RWPE2 (cell line): ENCODE measurements at places on chromosomes 12 and 14.

- DNase-seq: no peak
Observed at GRCh38 chr14:94145902-94146527, 16.6 kb upstream of the IFI27L2 start.

GRCh38 chr12:107131832-107132616 is 38.7 kb upstream of the CRY1 start:
- no peak for DNase-seq

GRCh38 chr12:225012-225411 is 11.1 kb upstream of the SLC6A12 start:
- DNase-seq: no peak

DNA sequence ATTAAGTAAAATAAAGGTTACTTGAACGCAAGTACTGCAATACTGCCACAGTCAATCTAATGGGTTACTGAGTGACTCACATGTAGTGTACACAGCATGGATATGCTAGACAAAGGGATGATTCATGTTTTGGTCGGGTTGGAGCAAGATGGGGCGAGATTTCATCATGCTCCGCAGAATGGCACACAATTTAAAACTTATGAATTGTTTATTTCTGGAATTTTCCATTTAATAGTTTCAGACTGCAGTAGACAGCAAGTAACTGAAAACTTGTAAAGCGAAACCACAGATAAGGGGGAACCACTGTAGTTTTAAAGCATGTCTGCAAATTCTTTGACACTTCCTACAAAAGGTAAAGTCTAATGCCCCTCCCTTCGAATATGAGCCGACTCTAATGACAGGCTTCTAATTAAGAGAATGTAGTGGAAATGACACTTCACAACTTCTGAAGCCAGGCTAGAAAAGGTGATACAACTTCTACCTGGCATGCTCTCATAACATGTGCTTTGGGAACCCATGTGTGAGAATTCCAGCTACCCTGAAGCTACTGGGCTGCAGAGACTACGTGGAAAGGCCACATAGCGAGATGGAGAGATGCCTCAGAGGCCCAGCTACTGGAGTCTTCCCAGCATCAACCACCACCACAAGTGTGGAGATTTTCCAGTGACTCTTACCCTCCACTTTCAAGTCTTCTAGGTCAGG is 13.9 kb upstream of the TCP11L2 start:
- no peak for DNase-seq

- no peak for DNase-seq
Observed at GRCh38 chr14:89196545-89196944, 220.5 kb downstream of the FOXN3 start.

GRCh38 chr12:10563966-10564365 is 49.4 kb downstream of the MAGOHB start:
- DNase-seq: no peak

DNA sequence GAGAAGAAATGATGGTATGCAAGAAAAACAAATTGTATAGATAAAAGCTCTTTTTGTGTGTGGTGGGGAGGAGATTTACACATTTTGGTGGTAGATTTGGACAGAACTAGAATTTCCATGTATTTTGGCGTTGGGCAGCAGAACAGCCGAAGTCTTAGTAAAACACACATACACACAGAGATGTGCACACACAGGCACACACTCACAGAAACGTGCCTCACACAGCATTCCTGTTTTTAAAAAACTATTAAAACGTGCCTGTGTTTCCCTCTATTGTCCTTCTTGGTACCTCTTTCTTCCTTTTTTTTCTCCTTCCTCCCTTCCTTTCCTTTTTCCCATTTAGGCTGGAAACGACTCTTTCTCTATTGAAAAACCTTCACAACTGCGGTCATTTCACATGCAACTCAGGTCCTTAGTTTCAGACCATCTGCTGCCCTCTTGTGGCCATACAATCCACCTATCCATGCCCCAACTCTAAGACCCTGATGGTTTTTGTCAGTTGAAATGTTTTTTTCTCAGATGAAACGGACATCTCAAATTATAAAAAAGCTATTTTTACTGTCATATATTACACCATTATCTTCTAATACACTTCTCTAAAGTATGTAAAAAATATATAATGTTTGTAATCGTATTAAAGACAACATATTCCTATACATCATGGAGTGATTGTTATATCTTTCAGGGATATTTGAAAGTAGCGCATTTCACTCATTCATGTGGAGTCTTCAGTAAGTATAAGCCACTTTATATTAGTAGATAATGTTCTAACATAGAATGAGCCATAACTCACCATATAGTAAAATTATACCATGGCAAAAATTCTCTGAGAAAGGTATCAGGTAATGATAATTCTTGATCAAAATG is 386.7 kb upstream of the NOVA1 start:
- DNase-seq: peak; percentile 49

DNA sequence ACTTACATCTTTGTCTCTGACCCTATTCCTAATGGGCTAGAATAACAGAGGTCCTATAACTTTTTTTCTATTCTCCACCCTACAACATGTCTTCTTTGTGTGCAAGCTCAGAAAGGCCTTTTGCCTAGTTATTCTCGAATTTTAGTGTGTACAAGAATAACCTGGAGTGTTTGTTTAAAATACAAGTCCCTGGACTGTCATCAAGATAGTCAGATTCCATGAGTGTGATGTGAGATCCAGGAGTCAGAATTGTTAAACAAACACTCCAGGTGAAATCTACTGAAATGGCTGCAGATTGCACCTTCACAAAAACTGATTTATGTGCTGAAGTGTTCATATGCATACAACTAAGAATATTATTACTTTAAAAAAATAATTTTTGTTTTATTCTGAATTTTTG is 114.4 kb upstream of the DIO2 start:
- DNase-seq: no peak

DNA sequence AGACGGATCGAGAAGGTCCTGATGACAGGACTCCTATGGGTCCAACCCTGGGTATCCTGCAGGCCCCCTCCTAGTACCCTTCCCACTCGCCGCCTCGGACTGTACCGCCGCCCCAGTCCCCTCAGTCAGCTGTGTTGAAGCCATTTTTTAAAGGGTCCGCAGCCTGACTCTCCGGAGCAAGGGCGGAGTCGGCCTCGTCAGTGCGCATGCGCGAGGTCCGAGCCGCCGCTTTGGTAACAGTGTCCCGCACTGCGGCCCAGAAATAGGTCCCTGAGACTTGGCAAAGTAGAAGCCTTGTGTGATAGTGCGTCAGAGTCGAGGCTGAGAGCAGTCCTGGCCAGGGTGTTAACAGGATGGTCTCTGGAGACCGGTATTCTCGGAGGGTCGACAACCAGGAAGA is 769.0 kb upstream of the ALG10B start:
- no peak for DNase-seq

DNA sequence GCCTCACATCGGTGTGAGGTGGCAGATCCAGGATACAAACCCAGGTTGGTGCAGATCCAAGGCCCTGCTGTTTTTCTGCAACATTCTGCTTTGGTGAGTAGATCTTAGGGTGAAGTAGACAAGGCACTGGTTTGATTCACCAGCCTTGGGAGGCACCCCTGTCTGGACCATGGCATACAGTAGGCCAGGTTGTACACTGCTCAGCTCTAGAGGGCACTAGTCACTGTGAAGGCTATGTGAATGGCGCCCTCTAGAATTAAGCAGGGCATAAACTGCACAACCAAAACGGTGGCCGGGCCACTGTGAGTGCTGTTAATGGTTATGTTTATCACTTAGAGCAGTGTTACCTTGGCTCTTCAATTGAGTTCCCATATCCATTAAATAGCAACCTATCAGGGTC is 280.6 kb upstream of the PWP1 start:
- no peak for DNase-seq

GRCh38 chr12:93135286-93136239 is 206.5 kb upstream of the EEA1 start:
- no peak for DNase-seq

DNA sequence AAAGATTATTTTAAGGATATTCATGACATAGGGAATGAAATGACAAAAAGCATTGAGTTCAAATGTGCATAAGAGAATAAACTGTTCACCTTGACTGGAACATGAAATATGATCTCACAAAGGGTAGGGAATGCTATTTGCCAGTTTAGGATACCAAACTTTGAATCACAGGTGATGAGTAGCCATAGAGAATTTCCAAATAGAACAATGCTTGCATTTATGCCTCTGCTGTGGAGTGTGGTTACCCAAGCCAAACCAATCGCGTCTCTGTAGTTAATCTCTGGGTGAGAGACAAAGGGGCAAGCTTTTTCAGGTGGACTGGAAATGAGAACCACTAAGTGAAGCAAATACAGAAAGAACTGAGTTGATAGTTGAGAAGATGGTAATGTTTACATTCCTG is 371.1 kb upstream of the RPL10L start:
- DNase-seq: no peak

GRCh38 chr12:89621521-89621920 is 87.1 kb downstream of the ATP2B1 start:
- no peak for DNase-seq

- no peak for DNase-seq
Observed at GRCh38 chr12:130780325-130780724, 58.7 kb downstream of the STX2 start.

GRCh38 chr14:64841121-64841651 is 38.5 kb downstream of the SPTB start:
- DNase-seq: no peak

GRCh38 chr14:36047912-36048311 is 128.6 kb downstream of the PTCSC3 start:
- DNase-seq: no peak

- DNase-seq: peak; percentile 85
Observed at GRCh38 chr12:52924764-52925716, 20.2 kb upstream of the KRT8 start.

- no peak for DNase-seq
Observed at GRCh38 chr14:84749191-84749955, 780.6 kb upstream of the FLRT2 start.

DNA sequence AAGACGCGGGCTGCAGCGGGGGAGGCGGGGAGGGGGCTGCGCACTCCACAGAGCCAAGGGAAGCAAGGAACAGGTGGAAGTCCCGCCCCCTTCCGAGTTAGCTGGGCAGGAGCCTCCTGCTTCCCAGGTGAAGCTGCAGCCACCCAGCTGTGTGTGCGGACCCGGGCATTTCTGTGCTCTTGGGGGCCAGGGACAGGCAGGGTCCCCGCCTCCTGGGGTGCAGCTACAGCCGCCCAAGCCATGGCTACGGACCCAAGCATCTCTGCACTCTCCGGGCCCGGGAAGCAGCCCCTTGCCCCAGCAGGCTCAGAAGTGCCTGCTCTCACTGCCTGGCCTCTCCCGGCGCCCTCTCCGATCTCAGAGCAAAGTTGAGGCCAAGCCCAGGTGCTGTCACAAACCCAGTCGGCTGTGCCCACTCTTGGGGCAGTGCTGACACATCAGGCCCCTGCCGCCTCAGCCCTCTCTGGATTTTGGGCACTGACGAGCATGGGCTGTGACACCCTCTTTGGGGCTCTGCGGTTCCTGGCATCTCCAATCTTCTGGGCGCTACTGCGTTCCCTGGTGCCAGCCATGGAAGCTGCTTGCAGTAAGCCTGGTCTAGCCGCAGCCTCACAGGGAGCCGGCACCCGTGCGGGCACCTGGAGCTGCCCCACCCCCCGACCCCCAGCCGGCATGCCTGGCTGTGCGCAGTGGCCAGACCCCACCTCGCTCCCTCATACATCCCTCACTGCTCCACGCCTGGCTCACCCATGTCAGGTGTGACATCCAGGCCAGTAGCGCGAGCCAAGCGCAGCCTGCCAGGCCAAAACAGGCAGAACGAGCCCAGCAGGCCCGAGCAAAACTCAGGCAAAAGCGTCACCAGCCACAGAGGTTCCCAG is 8.5 kb upstream of the MGAT4C start:
- no peak for DNase-seq

DNA sequence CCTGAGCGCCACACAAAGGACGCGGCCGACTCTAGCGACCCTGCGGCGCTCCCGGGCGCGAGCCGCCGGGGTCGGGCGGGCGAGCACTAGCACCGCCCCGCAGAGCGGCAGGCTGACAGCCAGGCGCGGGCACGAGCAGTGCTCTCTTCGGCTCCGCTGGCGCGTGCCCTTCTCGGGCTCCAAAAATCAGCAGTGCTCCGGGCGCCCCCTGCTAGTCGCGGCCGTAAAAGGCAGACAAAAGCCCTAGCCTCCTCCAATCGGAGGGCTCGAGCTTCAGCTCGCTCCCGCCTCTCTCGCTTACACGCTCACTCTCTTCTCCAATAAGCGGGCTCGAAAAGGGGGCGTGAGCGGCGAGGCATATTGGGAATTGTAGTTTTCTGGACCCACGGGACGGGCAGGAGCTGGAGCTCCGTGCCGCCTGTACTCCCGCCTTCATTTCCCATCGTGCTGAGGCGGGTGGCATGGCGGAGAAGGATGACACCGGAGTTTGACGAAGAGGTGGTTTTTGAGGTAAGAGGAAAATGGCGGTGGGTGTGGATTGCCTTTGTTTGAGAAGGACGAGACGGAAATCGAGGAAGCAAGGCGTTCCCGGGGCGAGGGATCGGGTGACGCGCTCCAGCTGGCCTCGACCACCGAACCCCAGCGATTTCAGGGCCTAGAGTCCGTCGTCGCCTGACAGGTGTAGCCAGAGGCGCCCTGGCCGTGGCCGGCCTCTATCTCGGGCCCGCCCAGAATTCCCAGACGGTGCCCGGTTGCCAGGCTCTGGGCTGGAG is at the start of the genes FGD6 and VEZT:
Gene FGD6, minus strand, starts transcription at position 91 of the 773 bp plus-strand sequence. CDS start 227 bp downstream, outside the sequence.
Gene VEZT, plus strand, starts transcription at position 431 of the 773 bp plus-strand sequence. Its CDS starts 44 bp downstream, at position 475.
- DNase-seq: peak; percentile 98

DNA sequence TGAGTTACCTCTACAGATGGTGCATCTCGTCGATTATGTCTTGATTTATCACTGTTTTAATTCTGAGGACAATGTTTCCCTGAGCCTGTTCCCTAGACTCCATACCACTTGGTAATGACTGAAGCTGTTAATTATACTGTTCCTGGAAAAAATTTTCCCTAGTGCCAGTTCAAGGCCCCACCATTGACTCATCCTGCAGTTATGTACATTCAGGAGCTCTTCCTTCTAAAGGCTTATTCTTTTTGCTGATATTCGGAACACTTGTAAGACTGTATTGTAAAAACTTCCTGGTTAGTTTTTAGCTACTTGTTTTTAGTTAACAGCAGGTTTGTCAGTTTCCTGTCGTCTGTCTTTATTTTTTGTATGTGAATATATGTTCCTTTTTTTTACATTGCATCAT is 30.4 kb upstream of the PPP2R5E start:
- DNase-seq: no peak

GRCh38 chr14:22113401-22113800 is 439.8 kb upstream of the OR4E1 start:
- no peak for DNase-seq

- DNase-seq: no peak
Observed at GRCh38 chr12:14827043-14827442, 13.1 kb upstream of the SMCO3 start.

DNA sequence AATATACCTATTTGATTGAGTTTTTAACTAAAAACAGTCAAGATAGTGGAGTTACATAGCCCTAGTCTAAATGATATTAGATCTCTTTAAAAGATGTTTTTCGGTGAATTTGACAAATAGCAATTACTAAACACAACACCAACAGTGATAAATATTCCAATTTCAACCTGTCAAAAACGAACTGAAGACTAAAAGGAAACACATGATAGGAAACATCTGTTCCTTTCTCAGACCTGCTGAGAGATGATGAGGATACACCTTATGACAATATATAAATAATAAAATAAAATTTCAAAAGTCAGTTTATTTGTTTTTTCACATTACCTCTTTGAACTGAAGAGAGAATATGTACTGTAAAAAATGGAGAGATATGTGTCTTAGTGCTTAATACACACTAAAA is 232.7 kb downstream of the RASSF9 start:
- no peak for DNase-seq

- no peak for DNase-seq
Observed at GRCh38 chr14:87698481-87698880, 294.5 kb downstream of the GALC start.
